ENCODE measurements at places on chromosomes 5 and 9.

- DNase-seq, result no peak
Measured at GRCh38 chr9:99743455-99743854, 78.2 kb upstream of the NR4A3 start.

- no peak for DNase-seq
Measured at GRCh38 chr9:9099646-9100045, 1300.1 kb upstream of the DMAC1 start.

DNA sequence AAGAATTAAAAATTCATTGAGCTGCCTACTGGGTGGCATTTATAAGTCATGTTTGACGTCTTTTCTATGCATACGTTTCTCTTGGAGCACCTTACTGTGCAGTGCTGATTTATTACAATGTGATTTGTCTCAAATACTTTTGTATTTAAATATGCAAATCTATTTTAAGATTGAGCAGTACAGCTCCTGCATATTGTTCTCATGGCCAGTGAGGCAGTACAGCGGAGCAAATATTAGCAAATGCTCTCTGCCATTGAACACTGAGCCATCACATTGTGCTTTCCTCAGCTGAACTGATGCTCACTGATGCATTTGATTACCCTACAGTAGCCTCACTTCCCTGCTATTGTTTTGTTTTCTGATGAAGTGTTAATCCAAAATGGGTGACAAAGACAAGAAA, 149.6 kb downstream of the HTR1A start:
- no peak for DNase-seq

DNA sequence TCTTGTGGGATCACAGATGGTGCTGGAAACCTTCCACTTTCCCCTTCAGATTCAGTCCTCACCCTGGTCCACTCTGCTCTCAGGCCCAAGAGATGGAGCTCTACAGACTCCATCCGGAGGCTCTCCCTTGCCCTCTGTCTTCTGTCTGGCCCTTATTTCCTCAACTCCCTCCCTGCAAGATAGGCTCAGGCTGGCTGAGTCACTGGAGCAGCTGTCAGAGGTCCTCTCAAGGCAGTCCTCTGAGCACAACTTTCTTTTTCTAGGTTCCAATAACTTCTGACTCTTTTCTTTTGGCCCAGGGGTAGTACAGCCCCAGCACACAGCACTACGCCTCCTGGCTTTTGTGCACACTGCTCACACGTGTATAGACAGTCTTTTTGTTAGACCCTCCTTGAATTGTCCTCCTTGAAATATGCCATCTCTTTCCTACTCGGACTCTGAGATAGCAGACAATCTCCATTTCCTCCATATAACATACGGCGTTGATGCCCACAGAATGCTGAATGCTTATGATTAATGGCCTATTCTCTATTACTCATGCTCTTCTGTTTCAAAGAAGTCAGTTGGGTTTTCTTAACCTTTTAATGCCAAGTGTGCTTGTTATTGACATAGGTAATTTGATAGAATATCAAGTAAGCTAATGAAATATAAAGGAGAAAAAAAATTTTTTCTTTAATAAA, 193.1 kb downstream of the SLC12A2 start:
- DNase-seq, result no peak

GRCh38 chr9:35048511-35048910, 23.9 kb downstream of the VCP start:
- no peak for DNase-seq

GRCh38 chr9:101462558-101462957, 27.0 kb upstream of the ALDOB start:
- DNase-seq, result no peak

DNA sequence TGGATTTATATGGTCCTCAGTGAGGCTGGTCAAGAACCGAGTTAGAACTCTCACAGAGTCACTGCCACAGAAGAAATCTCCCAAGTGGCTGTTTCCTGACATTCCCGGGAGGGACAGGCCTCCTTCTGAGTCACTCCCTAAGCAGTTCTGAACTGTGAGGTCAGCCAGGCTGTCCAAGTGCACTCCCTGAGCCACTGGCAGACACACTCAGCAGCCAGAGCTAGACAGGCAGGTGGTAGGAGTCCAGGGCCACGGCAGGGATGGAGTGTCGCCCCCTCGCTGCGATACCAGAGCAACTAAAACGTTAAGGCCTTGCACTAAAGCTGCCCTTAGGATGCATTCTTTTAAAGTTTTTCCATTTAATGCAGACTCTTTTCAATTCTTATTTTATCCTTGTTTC, 3.4 kb downstream of the IL4 start:
- no peak for DNase-seq

DNA sequence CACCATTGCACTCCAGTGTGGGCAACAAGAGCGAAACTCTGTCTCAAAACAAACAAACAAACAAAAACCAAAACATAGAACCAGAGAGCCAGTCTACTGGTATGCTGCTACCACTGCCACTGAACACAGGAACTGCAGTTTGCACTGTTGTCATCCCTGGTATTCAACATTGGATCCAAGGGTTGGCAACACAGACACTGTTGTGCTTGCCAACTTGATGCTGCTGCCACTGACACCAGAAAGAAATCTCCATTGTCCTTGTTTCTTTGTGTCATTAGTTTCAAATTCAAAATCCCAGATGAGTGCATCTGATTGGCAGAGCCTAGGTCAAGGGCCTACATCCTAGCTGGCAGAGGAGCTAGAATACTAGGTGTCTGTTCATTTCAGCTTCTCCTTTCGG, 16.2 kb downstream of the HINT1 start:
- no peak for DNase-seq

- DNase-seq, result no peak
Measured at GRCh38 chr5:132424167-132424880, 54.8 kb downstream of the SLC22A5 start.

DNA sequence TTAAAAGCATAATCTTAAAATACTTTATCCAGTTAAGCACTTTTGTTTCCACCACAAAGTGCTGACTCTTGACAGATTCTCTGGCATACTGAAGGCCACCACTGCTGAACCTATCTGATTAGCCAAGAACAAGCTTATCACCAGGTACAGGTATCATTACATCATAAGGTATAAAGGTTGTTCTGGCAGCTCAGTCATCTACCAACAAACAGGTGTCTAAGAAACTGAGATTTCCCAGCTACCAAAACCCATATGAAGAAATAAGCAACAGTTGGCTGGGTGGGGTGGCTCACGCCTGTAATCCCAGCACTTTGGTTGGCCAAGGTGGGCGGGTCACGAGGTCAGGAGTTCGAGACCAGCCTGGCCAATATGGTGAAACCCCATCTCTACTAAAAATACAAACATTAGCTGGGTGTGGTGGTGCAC, 5.0 kb downstream of the MTMR12 start:
- no peak for DNase-seq

- no peak for DNase-seq
Measured at GRCh38 chr5:124919076-124919475, 172.6 kb upstream of the ZNF608 start.

DNA sequence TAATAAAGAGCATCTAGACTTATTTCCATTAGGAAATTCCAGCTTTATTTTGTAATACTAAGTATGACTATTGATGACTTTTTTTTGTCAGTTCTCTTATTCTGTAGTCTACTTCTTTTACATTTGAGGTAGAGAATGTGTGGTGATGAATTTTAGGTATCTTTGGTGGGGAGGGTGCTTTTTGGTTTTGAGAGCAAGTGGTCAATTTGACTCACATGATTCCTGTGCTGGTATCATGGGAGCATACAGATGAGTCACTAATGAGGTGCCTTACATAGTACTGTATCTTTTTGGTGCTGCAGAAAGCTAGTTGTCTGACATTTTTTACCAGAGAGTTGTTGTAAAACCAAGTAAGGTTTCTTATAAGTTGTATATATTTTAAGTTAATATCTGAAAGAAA, 35.3 kb downstream of the ERBIN start:
- no peak for DNase-seq

GRCh38 chr9:125330587-125330986, 69.0 kb downstream of the GAPVD1 start:
- DNase-seq, result no peak
